ENCODE measurements at places on chromosomes 2 and 18. TPM values are rescaled to one million over a fixed set of nuclear protein-coding genes. Genes with fewer than 3 reads are reported as not detected.

DNA sequence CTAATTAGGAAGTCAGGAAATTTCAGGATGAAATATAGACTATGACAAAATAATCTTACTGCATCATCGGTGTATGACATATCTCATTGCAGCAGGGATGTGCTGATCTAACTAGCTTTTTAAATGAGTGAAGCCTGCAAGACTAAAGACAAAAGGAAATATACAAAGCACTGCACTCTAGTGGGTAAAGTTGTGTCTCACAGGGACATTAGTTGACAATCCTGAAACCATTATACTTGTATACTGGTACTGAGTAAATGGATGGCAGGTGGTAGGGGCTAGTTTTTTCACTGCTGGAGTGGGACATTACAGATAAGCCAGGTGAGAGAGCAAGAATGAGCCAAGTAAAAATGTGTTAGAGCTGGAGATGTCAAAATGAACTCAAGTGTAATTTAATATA is 317.5 kb upstream of the RAB6C start:
- DNase-seq = no peak

DNA sequence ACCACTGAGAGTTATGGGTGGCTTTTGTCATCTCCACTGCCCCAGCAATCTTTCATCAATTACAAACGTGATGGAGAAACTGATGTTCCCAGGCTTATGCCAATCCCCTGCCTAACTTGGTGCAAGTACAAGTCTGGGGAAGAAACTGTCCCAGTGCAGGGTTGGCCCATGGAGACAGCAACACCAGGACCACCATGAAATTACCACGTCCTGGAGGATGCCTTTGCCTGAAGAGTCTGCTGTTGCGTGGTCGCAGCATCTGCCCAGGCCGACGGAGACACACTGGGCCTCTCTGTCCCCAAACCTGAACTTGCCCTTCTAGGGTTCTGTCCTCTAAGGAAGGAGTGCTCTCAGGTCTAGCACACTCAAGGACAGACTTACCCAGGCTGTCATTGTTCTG is 496.8 kb upstream of the RAB6C start:
- no peak for DNase-seq

DNA sequence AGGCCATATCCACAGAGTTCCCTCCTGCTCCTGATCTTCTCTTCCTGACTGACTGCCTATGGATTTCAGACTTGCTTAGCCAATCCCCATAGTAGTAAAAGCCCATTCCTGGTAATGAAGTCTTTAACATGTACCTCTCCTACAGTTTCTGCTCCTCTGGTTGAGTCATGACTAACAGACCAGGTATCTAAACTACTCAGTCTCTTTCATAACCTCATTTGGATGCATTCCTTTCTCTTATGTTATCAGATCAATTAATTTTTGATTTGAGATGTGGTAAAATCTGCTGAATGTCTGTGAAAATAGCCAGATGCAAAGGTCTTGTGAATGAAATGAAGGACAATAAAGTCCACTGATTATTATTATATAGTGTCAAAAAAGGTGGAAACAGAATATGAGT is 198.0 kb downstream of the NBAS start:
- DNase-seq = no peak

- DNase-seq = no peak
These were observed 2.2 kb upstream of the ATP5MC3 start for GRCh38 chr2:175183674-175184073.

DNA sequence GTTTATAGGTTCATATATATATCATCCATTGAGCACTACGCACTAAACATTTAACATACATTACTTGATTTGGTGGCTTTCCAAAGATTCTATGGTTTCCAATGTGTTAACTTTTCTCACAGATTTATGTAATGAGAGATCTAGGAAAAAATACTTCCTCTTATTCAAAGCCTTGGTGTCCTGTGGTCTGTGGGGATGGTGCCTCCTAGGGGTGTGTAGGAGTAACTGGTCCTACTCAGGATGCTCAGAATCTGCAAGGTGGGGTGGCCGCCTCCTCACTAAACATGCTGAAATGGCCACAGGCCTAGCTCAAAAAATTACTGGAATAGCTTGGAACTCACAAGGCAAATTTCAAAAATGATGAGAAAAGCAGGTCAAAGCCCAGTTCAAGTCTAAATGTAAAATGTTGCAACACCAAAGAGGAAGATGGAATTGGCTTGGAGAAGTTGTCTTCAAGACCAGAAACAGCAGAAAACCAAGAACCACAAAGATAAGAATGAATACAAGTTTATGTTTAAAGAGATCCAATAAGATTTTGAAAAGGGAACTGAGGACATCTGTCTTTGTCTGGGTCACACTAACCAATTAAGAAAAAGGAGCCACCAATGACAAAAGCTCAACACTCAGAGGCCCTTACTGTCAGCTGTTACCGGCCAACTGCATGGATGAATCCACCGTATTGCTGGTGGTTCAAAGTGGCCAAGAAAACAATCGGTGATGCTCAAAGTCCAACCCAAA is 11.5 kb downstream of the GPR55 start:
- peak; percentile 77 for DNase-seq

DNA sequence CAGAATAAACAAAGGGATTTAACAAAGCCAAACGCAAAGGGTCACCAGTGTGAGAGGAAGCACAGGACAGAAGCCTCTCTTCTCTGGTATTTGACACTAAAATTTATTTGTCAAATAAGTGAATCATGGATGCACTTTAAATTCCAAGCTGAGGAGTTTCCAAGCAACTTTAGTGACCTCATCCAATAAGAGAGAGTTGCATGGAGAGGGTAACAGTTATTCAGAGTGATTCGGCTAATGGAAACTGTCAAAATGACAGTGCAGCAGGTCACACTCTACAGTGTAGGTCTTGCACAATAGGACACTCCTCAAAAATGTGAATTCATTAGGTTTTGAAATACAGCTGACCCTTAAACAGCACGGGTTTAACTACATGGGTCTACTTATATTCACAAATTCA is 103.9 kb upstream of the ACVR1C start:
- no peak for DNase-seq

The OTOS gene
- not detected for total RNA-seq

The C2orf49 gene
- 16.3 TPM for total RNA-seq

The RAB6C gene
- not detected for total RNA-seq

The NEU4 gene
- total RNA-seq = not detected

All from sigmoid colon (tissue), 7 donors.